ENCODE measurements at places on chromosomes 7 and 10. TPM values are rescaled to one million over a fixed set of nuclear protein-coding genes. Genes with fewer than 3 reads are reported as not detected.

NPVF gene
- total RNA-seq: not detected

CAMK1D gene
- total RNA-seq: 6.4 TPM

NPSR1 gene
- total RNA-seq: not detected

- no peaks in the 10 kb centered on the region for H3K27me3 ChIP-seq
- no peaks in the 10 kb centered on the region for H3K36me3 ChIP-seq
- no peak overlapping the region for H3K4me3 ChIP-seq
- no peak for DNase-seq
- H3K4me1 ChIP-seq: peaks cover 9% of the 10 kb centered on the region
Measured at GRCh38 chr7:117036836-117037235, 83.5 kb downstream of the ST7 start.

DNA sequence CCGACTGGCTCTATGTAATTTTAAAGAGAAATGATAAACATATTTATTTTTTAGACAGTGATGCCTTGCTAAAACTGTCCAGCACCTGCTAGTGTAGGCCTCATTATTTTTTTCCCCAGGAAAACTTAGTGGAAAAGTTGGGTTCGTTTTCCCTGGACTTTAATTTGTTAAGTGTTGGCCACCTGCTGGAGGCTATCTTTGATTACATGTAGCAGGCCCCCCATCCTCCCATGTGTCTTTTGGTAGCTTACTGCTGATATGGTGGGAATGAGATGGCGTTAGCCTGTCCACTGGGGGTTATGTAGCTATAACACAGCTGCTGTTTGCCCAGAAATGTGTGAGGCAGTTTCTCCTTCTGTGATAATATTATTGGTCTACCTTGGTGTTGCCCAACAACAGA is 265.0 kb downstream of the SORCS3 start:
- H3K4me3 ChIP-seq: no peak overlapping the region
- no peak overlapping the region for H3K27ac ChIP-seq
- H3K36me3 ChIP-seq: no peaks in the 10 kb centered on the region
- H3K27me3 ChIP-seq: peaks cover 74% of the 10 kb centered on the region
- no peak for DNase-seq

- DNase-seq: no peak
- H3K27me3 ChIP-seq: no peaks in the 10 kb centered on the region
- H3K4me3 ChIP-seq: no peak overlapping the region
- peaks cover 3% of the 10 kb centered on the region for H3K4me1 ChIP-seq
- H3K36me3 ChIP-seq: peaks cover 19% of the 10 kb centered on the region
Measured at GRCh38 chr7:22920672-22921071, 93.3 kb downstream of the HYCC1 start.

DNA sequence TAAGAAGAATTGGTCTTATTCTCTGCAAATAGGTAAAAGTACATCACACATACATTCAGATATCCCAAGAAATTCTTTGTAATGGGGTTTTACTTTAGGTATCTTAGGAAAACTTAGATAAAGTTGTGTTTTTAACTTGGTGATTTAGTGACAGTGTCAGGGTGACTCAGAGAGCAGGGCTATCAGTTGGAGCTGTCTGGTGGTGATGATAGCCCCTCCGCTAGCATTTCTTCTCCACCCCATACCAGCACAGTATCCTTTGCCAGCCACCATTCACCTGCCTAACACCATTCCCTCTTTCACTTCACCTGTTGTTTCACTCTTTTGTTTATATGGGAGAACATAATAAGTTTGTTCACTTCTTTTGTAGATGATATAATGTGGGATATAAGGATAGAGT is 30.4 kb downstream of the VPS50 start:
- DNase-seq: no peak
- no peaks in the 10 kb centered on the region for H3K4me1 ChIP-seq
- no peaks in the 10 kb centered on the region for H3K27me3 ChIP-seq
- H3K27ac ChIP-seq: no peak overlapping the region
- H3K4me3 ChIP-seq: no peak overlapping the region

GRCh38 chr7:141515941-141516340 is 35.3 kb upstream of the AGK start:
- peaks cover 14% of the 10 kb centered on the region for H3K36me3 ChIP-seq
- no peak for DNase-seq
- H3K27me3 ChIP-seq: peaks cover 39% of the 10 kb centered on the region
- H3K27ac ChIP-seq: no peak overlapping the region
- peaks cover 8% of the 10 kb centered on the region for H3K4me1 ChIP-seq

- H3K27ac ChIP-seq: no peak overlapping the region
- peaks cover 10% of the 10 kb centered on the region for H3K27me3 ChIP-seq
- no peaks in the 10 kb centered on the region for H3K4me1 ChIP-seq
Measured at GRCh38 chr7:22542669-22543068, 42.7 kb upstream of the STEAP1B start.

GRCh38 chr10:127216274-127216673 is 19.9 kb upstream of the INSYN2A start:
- DNase-seq: no peak
- H3K4me1 ChIP-seq: peaks cover 5% of the 10 kb centered on the region
- peaks cover 5% of the 10 kb centered on the region for H3K36me3 ChIP-seq
- H3K27ac ChIP-seq: no peak overlapping the region
